ENCODE measurements at places on chromosomes 16 and 17.

DNA sequence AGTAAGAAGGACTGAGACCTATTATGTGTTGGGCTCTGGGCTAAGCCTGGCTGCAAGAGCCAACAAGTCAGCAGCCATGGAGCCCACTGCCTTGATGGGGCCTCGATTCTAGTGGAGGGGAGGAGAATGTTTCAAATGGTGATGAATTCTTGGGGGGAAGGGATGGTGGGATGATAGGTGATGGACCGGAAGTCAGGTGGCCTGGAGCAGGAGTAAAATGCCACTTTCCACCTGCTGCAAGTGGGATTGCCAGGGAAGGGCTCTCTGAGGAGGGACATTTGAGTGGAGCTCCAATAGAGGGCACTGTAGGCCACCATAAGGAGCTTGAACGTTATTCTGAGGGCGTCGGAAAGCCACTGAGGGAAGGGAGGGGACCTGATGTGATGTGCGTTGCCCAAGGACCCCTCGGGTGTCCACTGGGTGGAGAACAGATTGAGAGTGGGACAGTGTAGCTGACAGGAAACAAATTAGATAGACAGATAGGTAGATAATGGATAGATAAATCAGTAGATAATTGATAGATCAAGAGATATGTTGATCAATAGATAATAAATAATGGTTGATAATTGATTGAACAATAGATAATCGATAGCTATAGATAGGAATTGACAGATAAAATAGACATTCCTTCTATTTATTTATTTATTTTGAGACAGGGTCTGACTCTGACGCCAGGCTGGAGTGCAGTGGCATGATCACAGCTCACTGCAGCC lies 18.2 kb upstream of the NXPH3 start:
- peak; percentile 67 for DNase-seq

DNA sequence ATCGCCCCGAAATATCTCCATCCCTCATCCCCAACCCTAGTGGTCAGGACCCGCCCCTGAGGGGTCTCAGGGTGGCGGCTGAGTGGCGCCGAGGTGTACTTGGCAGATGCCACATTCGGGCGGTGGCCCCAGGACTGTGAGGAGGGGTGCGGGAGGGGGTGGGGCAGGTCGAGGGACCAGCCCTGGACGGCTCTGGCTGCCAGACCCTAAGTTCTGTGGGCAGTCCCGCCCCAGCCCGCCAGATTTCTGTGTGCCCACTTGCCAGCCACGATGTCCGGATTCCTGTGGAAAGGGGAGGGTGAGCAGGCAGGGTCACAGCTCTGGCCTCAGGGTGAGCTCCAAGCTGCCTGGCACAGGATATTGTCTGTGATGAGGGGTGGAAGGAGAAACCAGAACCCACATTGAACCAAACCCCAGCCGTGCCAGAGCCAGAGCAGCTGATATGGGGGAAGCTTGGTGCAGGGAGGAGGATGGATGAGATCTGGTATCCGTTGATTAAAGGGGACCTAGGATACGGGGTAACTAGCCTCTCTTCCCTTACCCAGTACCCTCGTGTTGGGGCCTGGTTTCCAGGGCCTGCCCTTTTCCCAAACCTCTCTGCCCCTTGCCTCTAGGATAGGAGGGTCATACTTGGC lies 1.1 kb upstream of the CHAD start:
- no peak for DNase-seq

- DNase-seq = peak; percentile 30
Measured at GRCh38 chr17:59151591-59151990, 3.4 kb downstream of the SKA2 start.

DNA sequence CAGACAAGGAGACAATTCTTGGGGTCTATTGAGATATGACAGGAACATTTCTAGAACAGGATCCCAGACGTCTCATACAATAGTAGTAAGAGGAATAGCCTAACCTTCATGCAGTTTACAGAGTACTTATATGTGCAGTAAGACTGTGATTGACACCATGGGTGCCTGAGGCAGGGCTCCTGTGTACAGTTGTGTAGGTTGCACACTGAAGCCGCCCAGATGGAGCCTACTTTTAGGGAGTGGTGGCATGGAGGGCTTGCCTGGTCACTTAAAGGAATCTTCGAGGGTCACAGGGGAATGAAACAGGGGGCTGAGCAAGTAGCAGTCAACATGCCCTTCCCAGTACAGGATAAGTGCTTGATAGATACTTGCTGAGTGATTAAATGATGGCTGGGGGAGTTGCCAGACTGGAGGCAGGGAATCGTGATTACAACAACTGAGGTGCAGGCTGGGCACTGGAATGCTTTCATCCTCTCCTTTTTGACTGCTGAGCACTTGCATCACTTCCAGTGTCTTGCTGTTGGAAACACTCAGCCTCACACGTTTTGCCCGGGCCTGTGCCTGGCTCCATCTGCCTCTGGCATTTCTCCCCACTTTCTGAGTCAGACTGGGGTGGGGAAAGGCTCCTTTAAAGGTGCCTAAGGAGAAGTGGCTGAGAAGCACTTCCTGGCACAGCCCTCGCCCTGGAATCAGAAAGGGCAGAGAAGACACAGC lies 71.0 kb downstream of the COPRS start:
- DNase-seq = peak; percentile 84

GRCh38 chr17:80817861-80818260 lies 173.8 kb upstream of the CHMP6 start:
- no peak for DNase-seq

DNA sequence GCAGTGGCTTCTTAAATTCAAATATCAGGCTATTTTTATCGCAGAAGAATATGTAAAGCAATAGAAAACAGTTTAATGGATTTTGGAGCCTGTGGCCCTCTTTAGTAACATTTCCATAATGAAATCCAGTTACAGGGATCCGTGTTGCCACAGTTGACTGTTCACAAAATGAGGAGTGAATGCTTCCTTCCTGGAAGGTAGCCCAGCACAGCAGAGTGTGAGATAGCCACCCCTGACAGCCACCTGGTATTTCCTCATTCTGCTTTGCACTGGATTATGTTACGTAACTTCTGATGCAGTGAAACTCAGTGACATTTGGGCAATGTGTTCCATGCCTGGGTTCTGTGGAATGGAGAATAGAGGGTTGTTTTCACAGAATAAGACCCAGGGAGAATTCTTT lies 517.2 kb downstream of the RBFOX1 start:
- DNase-seq = no peak

DNA sequence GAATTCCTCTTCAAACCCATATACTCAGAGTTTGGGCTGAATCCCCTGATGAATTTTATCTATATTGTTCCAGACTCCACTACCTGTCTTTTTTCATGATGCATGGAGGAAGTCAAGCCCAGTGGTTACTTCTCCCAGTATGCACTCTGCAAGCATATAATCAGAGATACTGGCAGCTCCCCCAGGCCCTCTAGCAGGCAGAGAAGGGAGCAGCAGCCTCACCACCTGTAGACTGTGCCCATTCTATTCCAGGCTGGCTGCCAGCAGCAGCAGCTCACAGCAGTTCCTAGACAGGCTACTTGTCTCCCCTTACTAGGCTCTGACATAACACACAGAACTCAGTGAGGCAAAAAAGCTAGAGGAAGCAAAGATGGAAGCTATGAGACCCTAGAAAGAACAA lies 3.4 kb downstream of the MKS1 start:
- no peak for DNase-seq

- peak; percentile 51 for DNase-seq
Measured at GRCh38 chr17:9729034-9729650, 62.2 kb downstream of the DHRS7C start.

GRCh38 chr16:66344533-66345145 lies 21.9 kb upstream of the CDH5 start:
- peak; percentile 66 for DNase-seq

- no peak for DNase-seq
Measured at GRCh38 chr17:15913826-15914225, 31.1 kb upstream of the ADORA2B start.

DNA sequence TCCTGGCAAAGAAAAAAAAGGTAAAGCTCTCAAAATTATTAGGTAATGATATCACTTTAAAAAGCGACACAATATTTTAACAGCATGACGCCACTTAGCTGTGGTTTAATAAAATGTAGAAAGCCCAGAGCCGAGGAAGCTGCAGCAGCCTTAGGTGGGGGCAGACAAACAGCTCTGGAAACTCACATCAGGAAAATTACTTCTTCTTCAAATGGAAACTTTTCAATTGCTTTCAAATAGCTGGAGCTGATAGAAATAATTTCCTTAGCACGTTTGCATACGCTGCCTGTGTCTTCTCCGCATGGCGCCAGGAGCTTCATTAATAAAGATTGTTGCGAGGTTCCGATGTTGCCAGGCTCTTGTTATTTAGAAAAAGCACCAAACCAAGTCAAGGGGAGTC lies 835.3 kb upstream of the EEF2KMT start:
- no peak for DNase-seq

- DNase-seq = no peak
Measured at GRCh38 chr16:82784573-82784968, 157.8 kb downstream of the CDH13 start.

DNA sequence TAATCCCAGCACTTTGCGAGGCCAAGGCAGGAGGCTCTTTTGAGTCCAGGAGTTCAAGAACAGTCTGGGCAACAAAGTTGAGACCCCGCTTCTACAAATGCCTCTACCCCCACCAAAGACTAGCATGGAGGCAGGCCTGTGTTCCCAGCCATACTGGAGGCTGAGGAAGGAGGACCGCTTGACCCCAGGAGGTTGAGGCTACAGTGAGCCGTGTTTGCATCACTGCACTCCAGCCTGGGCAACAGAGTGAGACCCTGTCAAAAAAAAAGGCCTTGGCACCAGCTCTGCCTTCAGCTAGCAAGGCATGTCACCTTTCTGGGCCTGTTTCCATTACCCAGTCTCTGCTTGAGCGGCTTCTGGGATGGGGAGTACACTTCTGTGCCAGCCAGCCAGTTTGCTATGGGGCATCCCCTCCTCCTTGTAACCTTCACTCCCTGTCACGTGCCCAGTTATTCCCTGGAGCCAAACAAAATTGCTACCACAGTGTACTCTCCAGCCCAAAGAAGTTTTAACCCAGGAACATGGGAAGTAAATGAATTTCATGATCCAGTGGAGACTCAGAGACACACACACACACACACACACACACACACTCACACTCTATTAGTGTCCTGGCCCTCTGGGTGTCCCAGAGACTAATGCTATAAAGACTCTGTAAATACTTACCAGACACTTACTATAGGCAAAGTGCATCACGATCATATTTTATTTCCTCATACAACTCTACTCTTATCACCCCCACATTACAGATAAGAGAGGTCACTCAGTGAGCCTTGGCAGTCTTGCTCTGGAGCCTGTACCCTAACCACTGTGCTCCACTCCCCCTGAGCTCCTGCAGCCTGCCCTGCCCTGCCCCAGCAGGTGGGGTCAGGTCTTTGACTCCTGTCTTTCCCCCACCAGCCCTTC lies 2.5 kb downstream of the CISD3 start:
- DNase-seq = no peak

- DNase-seq = no peak
Measured at GRCh38 chr17:6109536-6109935, 39.4 kb downstream of the WSCD1 start.

- no peak for DNase-seq
Measured at GRCh38 chr16:78504401-78504851, 405.0 kb downstream of the WWOX start.

DNA sequence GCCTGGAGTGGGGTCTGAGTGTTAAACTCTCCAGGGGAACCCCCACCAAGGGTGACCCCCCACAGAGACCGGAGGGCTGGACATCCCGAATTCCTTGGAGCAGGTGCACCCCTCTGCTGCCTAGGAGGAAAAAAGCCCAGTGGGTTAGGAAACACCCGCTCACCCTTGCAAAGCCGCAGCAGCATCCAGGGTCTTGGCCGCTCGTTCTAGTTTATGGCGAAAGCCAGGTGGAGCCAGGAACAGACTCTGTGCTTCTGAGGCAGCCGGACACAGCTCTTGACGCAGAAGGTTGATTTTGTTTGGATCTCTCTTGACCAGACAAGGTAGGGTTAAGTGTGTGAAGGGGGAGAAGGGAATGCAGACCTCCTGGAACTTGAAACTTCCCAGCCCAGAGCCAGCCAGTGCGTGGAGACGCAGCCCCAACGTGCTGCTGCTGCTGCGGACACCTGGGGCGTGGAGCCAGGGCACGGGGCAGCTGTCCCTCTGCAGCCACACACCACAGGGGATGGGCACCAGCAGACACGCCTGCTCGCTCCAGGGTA lies 154.5 kb downstream of the LAT start:
- no peak for DNase-seq

- DNase-seq = peak; percentile 73
Measured at GRCh38 chr17:81480140-81481072, 32.2 kb downstream of the ACTG1 start.

DNA sequence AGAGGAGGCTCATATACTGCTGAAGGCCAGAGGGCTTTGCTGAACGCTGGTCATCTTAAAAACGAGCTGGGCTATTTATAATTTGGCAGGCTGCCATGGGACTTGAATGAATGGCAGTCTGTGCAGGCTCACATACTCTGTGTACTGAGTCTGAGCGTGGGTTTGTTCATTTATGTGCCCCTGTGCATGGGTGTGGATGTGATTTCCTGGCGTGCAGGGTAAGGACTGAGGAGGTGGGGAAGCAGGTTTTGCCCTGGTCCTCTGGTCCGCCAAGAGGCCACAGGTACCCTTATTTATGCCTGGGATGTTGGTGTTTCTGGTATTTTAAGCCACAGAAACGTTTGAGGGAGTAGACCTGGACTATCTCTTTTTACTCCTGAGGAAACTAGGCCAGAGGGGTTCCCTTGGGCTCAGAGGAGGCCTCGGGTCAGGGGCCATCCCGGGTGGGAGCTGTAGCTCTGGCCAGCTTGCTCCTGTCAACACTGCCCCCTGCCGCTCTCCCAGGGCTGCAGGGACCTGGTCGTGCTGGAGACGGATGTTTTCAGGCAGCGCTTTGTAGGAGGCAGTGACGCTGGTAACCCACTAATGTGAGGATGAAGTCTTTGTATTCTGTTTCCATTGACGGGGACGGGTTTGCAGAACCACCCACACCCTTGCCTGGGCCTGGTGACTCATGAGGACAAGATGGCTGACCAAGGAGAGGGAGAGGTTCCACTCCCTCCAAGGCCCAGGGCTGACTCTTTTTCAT lies 184.4 kb downstream of the MSI2 start:
- DNase-seq = peak; percentile 91

DNA sequence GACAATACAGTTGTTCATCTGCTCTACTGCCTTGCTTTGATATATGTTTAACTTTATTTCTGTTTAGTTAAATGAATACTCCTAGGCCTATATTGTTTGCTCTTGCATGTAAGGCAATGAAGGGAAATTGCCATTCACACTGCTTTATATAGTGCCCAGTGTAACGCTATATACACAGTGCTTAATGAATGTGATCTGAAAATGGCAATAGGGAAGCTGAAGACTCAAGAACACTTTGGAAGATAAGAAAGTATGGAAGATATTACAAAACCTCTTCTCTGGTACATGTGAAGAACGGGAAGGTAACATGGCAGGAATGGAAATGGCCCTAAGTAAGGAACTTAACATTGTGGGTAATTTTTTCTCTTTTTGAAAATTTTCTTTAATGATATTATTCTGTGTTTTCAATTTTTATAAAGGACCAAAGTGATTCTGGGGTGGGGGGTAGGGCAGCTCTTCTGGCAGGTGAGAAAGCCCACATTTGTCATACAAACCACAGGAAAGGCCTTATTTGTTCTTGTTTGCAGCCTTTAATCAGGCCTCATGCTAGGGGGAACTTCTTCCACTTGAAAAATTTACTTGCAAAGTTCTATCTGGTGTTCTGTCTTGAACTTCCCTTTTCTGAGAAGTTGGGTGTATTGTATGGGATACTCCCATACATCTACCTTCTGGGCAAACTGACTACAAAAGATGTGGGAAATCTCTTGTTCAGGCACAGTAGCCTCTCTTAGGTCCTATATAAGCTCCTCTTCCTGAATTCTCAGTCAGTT lies 100.8 kb upstream of the CORO6 start:
- DNase-seq = no peak

Data from cardiac fibroblast (primary cell).